ENCODE measurements at places on chromosomes 4 and X.

DNA sequence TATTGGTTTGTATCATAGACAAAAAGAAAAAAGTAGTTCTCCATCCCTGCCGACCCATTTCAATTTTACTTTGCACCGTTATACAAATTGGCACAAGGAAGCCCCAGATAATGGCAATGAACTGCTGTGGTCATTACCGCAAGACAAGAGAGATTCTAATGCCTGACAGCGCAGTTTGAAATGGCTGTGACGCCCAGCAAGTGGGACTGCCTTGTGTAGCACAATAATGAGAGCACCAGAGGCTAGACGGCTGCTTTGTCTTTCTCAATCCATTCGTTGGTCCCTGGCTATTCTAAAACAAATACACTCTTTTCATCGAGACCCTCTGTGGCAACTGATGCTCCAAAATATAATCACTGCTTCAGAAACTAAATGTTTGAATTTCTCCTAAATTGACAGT, 192.4 kb upstream of the NEIL3 start:
- no peak for DNase-seq

DNA sequence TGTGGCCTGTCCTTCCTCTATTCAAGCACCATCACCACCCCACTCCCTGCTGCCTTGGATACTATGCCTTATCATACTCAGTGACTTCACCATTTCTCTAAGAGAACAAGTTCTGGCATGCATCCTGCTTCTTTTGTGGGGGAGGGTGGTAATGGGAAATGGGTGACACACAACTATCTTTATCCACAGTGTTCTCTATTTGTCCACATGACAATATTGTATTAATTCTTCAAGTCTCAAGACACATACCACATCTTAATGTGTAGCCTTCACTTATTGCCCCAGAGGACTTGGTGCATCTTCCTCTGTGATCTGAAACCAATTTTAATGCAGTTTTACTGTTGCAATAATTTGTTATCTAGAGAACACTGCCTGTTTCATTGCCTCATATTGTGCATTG, 29.3 kb upstream of the UGT2B7 start:
- DNase-seq, result no peak

DNA sequence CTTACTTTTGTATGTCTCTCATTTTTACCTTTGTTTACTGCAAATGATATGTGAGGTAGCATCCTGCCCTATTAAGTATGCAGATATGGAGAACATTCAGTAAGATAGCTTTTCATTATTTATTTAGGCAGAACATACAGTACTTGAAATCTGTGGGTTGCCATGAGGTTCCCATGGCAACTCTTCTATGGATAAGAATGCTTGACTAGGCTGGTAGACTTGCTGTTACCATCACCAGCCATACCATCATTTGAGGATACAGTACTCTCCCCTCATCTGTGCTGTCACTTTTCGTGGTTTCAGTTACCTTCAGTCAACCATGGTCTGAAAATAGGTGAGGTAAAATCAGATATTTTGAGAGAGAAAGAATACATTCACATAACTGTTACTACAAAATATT, 56.7 kb downstream of the NAF1 start:
- DNase-seq, result no peak

DNA sequence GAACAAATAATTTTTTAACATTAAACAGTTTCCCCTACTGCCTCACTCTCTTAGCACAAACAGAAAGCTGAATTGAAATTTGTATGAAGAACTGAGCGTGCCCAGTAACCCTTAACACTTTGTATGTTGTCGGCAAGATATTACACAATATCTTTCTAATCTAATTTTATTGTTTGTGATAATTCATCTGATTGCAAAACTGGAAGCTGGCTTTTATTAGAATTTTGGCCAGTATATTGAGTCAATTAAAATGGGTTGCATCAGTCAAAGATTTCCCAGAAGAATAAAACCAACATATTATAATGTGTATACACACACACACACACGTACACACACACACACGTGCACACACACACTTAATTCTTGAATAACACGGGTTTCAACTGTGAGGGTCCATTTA, 2332.1 kb downstream of the PCDH7 start:
- DNase-seq, result no peak

Measured in NCI-H1048 (cell line).